ENCODE measurements at places on chromosomes 11 and 22.

GRCh38 chr11:128496692-128497060 is 90.7 kb downstream of the ETS1 start:
- DNase-seq, result no peak

DNA sequence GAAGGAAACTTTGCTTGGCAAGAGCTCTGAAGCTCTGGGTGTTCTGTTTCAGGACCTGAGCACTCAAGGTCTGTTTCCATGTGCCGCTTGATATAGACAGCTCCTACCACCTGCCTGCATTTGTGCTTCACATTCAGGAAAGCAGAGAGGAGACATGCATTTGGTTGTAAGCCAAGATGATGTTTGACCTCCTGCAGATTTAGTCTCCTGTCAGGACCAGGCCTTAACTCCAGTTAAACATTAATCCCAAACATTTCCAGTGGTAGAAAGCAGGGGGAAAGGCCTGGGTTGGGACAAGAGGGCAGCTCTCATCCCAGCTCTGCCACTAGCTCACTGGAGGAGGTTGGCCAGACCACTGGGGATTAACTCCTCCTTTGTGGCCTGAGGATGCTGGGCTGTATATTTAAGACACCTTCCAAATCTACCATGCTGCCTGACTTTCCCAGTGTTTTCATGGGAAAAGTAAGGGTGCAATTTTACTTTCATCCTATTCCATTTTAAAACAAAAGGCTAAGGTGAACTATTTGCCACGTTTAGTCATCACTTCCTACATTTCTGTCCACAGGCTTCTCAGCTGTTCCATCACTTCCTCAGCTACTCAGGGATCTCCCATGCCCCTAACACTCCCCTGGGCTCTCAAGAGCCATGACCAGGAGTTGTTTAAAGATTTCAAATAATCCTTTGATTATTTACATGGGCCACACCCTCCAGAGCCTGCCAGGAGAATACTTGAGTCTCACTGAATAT is 80.9 kb downstream of the INSC start:
- DNase-seq, result no peak

GRCh38 chr11:47488674-47489394 is 39.9 kb upstream of the RAPSN start:
- DNase-seq, result no peak

DNA sequence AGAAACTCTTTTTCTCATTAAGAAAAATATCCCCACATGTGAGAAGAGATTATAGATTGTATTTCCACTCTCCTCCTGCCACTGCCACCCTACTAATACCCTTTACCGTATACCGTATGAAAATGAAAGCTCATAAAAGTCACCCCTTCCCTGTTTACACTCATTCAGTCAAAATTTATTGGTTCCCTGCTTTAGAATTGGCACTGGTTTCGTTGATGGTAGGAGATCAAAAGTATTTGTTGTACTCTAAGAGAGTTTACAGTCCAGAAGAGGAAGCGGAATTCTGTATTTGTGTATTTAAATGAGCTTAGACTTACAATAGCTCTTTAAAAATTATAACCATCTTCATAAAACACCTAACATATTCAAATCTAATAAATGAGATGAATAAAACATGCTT is 68.2 kb downstream of the BBOX1 start:
- no peak for DNase-seq

DNA sequence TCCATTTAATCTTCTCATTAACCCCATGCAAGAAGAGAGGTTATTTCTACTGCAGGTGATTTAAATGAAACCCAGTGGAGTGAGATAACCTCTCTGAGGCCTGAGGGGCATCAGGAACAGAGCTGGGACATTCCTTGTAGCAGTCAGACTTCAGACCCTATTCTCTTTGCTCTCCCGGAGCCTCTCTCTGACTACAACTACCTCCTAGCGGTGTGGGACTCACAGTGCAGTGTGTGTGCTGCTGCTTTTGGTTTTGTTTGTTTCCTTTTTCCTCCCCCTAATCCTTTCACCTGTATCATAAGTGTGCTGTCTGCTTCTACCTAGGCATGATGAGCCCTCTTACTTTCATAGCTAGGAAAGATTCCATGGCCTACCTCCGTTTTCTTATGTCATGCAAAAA is 769.6 kb downstream of the NTM start:
- DNase-seq, result no peak

DNA sequence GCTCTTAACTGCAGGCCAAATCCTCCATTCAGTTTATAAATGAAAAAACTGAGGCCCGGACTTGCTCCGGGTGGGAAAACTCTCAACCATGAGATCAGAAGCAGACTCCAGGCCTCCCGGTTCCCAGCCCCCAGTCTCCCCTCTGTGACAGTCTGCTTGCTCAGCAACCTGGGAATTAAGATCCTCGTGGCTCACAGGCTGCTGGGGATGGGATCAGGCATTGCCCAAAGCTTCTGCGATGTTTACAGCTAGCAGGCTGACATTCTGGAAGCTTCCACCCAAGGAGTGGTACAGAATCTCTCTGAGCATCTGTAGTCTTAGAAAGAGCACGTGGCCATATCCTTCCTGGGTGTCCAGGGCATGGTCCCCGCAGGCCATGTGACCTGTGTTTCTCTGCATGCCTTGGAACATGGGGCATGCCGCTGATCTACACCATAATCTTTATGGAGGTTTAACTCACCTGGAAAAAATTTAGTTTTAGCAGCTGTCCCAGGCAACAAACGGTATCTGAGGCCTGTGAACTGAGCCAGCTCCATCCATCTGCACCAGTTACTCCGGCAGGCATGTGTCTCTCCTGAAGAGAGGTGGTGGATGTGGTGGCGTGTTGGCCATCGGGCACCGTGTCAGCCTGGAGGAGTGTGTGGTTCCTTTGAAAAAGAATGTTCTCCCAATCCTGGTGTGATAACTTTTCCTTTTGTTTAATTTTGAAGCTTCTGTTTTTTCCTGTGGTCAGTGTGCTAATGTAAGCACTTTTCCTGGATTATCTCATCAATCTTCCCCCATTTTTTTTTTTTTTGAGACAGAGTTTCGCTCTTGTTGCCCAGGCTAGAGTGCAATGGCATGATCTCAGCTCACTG is 7.9 kb downstream of the FBLN1 start:
- DNase-seq, result no peak

GRCh38 chr11:126113963-126114362 is 51.3 kb upstream of the CDON start:
- DNase-seq, result no peak

GRCh38 chr11:108926171-108926840 is 261.4 kb downstream of the DDX10 start:
- no peak for DNase-seq

- no peak for DNase-seq
Observed at GRCh38 chr11:61422226-61422625, 7.5 kb downstream of the CPSF7 start.

- no peak for DNase-seq
Observed at GRCh38 chr11:122747351-122747781, 90.9 kb upstream of the CRTAM start.

DNA sequence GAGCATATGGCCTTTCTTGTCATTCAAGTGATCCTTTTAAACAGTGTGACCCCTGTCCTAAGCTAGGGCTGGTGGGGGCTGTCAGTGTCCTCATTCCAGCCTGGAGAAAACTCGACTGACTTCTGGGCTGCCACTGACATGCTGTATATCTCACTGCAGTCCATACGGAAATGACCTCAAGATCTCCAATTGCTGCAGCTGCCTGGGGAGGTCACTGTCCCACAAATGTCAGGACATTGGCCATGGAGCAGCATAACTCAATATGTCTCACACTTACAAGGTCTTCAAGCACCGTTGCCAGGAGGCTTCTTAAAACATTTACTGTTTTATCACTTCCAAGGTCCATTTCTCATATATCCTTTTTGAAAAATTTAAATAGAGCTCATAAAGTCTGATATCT is 27.8 kb upstream of the CSNK2A3 start:
- DNase-seq, result no peak

DNA sequence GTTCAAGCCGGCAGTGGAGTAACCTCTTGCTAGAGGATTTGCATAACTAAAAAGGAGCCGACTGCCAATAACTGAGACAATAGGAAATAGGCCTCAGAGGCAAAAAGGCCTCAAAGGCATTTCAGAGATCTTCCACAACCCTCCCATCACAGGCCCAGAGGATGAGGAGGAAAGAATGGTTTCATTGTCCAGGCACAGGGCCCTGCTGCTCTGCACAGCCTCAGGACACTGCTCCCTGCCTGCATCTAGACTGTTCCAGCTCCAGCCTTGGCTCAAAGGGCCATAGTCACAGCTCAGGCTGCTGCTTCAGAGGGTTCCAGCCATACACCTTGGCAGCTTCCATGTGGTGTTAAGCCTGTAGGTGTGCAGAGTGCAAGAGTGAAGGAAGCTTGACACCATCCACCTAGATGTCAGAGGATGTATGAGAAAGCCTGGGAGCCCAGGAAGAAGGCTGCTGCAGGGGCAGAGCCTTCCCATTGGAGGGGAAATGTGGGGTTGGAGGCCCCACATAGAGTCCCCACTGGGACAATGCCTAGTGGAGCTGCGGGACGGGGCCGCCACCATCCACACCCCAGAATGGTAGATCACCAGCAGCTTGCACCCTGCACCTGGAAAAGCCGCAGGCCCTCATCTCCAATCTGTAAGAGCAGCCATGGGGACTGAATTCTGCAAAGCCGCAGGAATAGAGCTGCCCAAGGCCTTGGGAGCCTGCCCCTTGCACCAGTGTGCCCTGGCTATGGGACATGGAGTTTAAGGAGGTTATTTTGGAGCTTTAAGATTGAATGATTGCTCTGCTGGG is 8.2 kb upstream of the LRP5 start:
- no peak for DNase-seq

GRCh38 chr11:15688351-15688792 is 573.6 kb downstream of the INSC start:
- DNase-seq, result no peak

- no peak for DNase-seq
Observed at GRCh38 chr11:30254307-30255298, 23.8 kb downstream of the FSHB start.

- no peak for DNase-seq
Observed at GRCh38 chr11:10539339-10539738, 1.6 kb downstream of the RNF141 start.

GRCh38 chr11:46295312-46296058 is 18.0 kb downstream of the CREB3L1 start:
- DNase-seq, result peak; percentile 77

GRCh38 chr22:47094861-47095330 is 332.4 kb downstream of the TBC1D22A start:
- no peak for DNase-seq

DNA sequence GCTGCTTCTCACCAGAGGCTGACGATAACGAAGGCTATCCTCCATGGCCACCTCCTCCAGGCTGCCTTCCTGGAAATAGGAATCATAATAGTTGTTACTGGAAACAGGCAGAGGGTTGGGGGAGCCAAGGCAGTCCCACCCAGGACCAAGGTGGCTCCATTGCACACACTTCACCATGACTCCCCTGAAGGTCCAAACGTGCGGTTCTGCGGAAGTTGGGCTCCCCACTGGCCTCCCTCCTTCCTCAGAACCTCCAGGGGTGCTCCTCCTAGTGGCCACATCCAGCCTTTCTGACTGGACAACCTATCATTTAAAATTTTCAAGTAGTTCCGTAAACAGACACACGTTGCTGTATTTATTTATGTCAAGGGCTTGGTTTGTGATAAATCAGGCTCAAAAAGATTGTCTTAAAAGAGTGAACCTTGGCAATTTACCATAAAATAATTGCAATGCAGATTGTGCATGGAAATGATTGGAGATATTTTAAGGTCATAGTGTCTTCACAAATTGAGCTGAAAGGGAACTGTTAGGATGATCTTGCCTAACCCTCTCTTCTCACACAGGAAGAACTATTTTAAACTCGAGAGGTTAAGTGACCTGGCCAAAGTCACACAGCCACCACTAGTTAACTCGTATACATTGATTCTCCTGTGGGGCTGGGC is 1.4 kb upstream of the TCN2 start:
- peak; percentile 3 for DNase-seq

DNA sequence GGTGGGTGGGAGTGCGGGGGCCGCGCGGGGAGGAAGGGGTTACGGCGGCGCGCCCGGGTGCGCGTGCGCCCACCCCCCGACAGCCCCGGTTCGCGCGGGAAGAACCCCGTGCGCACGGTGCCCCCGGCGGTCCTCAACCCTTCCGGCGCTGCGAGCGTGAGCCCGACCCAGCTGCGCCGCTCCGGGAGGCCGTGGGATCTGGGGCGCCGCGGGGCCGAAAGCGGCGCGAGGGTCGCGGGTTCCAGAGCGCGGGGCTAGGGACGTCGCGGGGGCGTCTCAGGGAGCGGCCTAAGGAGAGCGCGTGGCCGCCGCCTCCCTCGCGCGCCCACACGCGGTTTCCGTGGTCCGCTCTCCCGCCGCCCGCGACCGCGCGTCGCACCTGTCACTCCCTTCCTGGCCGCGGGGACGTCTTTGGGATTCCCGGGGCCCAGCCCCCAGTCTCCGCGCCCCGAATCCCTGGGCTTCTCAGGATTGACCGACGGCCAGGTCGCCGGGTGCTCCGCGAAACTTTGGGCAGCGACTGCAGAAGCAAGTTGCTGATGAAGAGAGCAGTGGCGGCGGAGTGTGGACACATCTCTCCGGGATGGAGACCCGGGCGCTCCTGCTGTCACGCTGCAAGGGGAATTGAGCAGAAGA is 582 bp downstream of the SREBF2 start:
- no peak for DNase-seq

DNA sequence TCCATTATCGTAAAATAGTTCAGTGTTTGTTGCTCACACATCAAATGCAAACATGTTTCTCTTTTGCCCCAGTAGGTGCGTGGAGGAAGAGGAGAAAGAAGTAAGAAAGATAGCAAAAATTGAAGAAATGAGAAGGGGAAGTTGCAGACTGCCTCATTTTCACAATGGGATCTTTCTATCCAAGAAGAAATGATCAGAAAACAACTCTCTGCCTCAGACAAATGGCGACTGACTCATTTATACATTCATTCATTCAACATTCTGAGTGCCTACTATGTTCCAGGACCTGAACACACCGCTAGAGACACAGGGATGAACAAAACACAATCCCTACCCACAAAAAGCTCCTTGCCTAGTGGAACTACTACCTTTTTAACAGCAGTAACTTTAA is 367 bp downstream of the HPS5 start:
- DNase-seq, result no peak

- DNase-seq, result peak; percentile 3
Observed at GRCh38 chr22:41021061-41021612, 70.0 kb downstream of the RBX1 start.

DNA sequence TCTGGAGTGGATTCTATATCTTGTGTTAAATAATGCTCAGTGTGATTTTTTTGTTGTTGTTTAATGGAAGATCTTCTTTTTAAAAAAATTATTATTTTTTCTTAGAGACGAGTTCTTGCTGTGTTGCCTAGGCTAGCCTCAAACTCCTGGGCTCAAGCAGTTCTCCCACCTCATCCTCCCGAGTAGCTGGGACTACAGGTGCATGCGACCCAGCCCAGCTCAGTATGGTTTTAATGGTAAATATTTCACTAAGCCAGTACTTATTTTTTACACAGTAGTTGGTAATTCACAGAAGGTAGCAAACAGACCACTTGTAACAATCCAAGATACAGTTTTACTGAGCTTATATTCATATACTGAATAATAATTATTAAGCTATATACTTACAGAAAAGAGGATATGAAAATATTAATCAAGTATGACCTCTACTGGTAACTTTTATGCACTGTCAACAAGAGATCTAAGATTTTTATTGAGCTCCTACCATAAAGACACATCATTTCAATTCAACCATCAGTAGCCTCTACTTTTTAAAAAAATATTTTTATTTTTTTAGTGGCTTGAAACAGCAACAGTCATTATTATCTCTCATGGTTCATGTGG is 6.1 kb upstream of the CD59 start:
- DNase-seq, result no peak

GRCh38 chr11:87466223-87466622 is 428.5 kb downstream of the TMEM135 start:
- DNase-seq, result no peak

Data from NCI-H1105 (cell line).